ENCODE measurements at places on chromosomes 3 and 15. TPM values are rescaled to one million over a fixed set of nuclear protein-coding genes. Genes with fewer than 3 reads are reported as not detected.

CFAP44 gene
- 1.0 TPM for total RNA-seq

- no peak for DNase-seq
Observed at GRCh38 chr3:182892226-182892625, 88.1 kb downstream of the DCUN1D1 start.

- DNase-seq = no peak
Observed at GRCh38 chr3:134446800-134447199, 39.0 kb downstream of the ANAPC13 start.

LMAN1L gene
- not detected for total RNA-seq

GRCh38 chr3:159045279-159045885 is 243.5 kb downstream of the MFSD1 start:
- no peak for DNase-seq

GRCh38 chr3:125440559-125440955 is 65.4 kb upstream of the ZNF148 start:
- no peak for DNase-seq

NMNAT3 gene
- 1.6 TPM for total RNA-seq

GRCh38 chr3:127405791-127406190 is 117.9 kb upstream of the PRR20G start:
- DNase-seq = no peak

DNA sequence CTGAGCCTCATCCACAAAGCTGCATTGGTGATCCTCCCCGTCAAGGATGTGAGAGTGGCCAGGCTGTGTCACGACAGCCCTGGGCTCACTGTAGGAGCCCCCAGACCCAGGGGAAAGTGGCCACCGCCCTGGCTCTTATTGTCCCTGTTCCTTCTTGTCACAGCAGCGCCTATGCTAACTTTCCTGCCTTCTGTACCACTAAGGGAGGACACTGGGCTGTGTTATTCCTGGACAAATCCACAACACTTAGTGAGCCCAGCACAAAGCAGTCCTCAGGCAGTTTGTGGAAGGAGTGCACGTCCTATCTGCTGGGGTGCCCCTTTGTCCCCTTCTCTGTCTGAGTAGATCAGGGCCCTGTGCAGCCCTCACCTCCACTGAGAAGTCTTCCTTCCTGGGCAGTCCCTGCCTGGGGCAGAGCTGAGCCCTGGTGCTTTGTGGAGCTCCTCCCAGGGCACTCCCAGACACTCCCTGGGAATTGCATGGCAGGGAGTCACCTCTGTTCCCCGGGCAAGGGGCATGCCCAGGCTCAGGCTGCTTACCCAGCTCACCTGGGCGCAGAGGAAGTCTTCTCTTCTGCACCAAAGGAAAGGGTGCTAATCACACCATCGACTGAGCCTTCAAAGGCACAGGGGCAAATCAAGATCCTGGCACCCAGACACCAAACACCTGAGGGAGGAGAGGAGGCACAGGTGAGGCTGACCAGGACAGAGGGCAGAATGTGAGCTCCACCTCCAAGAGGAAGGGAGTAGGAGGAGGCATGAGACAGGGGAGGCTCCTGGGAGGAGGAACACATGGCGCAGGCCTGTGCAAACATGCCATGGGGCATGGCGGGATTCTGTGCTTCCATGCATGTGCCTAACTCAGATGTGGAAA is 138.7 kb downstream of the KLF13 start:
- DNase-seq = peak; percentile 94

GRCh38 chr15:48481802-48482201 is 150.6 kb downstream of the DUT start:
- no peak for DNase-seq

ARGFX gene
- total RNA-seq = not detected
